ENCODE measurements at places on chromosomes 1 and 21.

- DNase-seq: no peak
These were observed 65.3 kb upstream of the PPP2R5A start for GRCh38 chr1:212219679-212220463.

- DNase-seq: no peak
These were observed 94.7 kb downstream of the CSMD2 start for GRCh38 chr1:34070201-34070836.

DNA sequence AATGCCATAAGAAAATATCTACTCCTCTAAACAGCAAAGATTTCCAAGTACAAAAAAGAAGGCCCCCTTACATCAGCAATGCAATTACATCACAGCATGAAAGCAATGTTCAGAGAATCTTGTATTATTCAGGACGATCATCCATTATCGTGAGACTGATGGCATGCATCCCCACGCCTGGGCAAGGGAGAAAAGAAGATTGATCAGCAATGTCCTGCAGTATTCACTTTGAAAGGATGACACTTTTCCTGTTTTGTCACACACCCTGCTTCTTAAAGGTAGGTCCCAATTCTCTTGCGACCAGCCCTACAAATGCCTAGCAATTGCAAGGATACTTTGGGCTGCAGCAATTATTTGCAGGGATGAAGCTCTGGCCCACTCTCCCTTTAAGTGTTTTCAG is 108.7 kb downstream of the TOMM20 start:
- DNase-seq: no peak

- DNase-seq: no peak
These were observed 48.8 kb upstream of the WASF2 start for GRCh38 chr1:27538793-27539192.
